ENCODE measurements at places on chromosomes 13 and 19. TPM values are rescaled to one million over a fixed set of nuclear protein-coding genes. Genes with fewer than 3 reads are reported as not detected.
A peak's percentile ranks its signal among the peaks of the same experiment; 100 is the strongest.

Gene C2CD4C
- 0.23 TPM for total RNA-seq

DNA sequence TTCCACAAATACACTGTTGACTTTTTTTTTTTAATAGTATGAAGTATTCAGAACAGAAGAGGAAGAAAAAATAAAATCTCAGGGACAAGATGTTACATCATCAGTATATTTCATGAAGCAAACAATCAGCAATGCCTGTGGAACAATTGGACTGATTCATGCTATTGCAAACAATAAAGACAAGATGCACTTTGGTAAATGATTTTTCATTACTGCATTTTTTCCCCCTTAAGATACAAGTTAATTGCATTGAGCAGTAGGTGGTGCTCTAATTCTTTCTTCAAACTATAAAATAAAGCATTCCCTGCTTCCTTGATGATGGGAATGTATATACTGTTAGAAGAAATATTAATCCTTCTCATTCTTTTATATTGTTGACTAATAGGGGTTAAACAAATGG is 17.1 kb downstream of the UCHL3 start:
- H3K27me3 ChIP-seq: no peaks in the 10 kb centered on the region
- DNase-seq: no peak
- H3K36me3 ChIP-seq: no peaks in the 10 kb centered on the region
- H3K4me1 ChIP-seq: no peaks in the 10 kb centered on the region
- H3K27ac ChIP-seq: no peak overlapping the region

Gene ERFL
- total RNA-seq: not detected

Gene LILRB2
- total RNA-seq: 1.3 TPM

Gene CLDND2
- total RNA-seq: not detected

Gene KLK14
- total RNA-seq: not detected

Gene IRGC
- total RNA-seq: not detected

- no peak overlapping the region for H3K27ac ChIP-seq
- H3K36me3 ChIP-seq: no peaks in the 10 kb centered on the region
- DNase-seq: no peak
- no peak overlapping the region for H3K4me3 ChIP-seq
- H3K27me3 ChIP-seq: no peaks in the 10 kb centered on the region
These were observed 8.5 kb upstream of the XPO4 start for GRCh38 chr13:20911037-20911436.

GRCh38 chr19:45677351-45678230 is 9.6 kb downstream of the GIPR start:
- no peaks in the 10 kb centered on the region for H3K36me3 ChIP-seq
- no peak overlapping the region for H3K27ac ChIP-seq
- peaks cover 4% of the 10 kb centered on the region for H3K4me1 ChIP-seq
- peaks cover 39% of the 10 kb centered on the region for H3K27me3 ChIP-seq
- no peak for DNase-seq
- peak overlapping the region; percentile 40 for H3K4me3 ChIP-seq

GRCh38 chr13:75762955-75763354 is 126.8 kb downstream of the LMO7 start:
- H3K36me3 ChIP-seq: no peaks in the 10 kb centered on the region
- peaks cover 44% of the 10 kb centered on the region for H3K4me1 ChIP-seq
- H3K27me3 ChIP-seq: no peaks in the 10 kb centered on the region
- peak overlapping the region; percentile 92 for H3K27ac ChIP-seq

Gene SUPT20H
- total RNA-seq: 18.1 TPM

GRCh38 chr19:45477713-45478453 is 10.1 kb downstream of the FOSB start:
- H3K4me1 ChIP-seq: peaks cover 7% of the 10 kb centered on the region
- DNase-seq: no peak
- H3K27ac ChIP-seq: peak overlapping the region; percentile 91
- H3K4me3 ChIP-seq: peak overlapping the region; percentile 60
- no peaks in the 10 kb centered on the region for H3K36me3 ChIP-seq
- no peaks in the 10 kb centered on the region for H3K27me3 ChIP-seq

Gene MEIOSIN
- total RNA-seq: not detected

Gene LILRA5
- total RNA-seq: 0.98 TPM

Gene ZNF709
- total RNA-seq: 0.67 TPM

Gene ZNF135
- 0.73 TPM for total RNA-seq

Gene LYPD3
- not detected for total RNA-seq

Gene FUT1
- total RNA-seq: 0.75 TPM

Gene CEACAM3
- not detected for total RNA-seq

GRCh38 chr13:20127562-20128458 is 33.0 kb downstream of the GJA3 start:
- no peaks in the 10 kb centered on the region for H3K27me3 ChIP-seq
- H3K27ac ChIP-seq: peak overlapping the region; percentile 71
- peak; percentile 47 for DNase-seq
- H3K4me1 ChIP-seq: peaks cover 15% of the 10 kb centered on the region
- no peaks in the 10 kb centered on the region for H3K36me3 ChIP-seq

DNA sequence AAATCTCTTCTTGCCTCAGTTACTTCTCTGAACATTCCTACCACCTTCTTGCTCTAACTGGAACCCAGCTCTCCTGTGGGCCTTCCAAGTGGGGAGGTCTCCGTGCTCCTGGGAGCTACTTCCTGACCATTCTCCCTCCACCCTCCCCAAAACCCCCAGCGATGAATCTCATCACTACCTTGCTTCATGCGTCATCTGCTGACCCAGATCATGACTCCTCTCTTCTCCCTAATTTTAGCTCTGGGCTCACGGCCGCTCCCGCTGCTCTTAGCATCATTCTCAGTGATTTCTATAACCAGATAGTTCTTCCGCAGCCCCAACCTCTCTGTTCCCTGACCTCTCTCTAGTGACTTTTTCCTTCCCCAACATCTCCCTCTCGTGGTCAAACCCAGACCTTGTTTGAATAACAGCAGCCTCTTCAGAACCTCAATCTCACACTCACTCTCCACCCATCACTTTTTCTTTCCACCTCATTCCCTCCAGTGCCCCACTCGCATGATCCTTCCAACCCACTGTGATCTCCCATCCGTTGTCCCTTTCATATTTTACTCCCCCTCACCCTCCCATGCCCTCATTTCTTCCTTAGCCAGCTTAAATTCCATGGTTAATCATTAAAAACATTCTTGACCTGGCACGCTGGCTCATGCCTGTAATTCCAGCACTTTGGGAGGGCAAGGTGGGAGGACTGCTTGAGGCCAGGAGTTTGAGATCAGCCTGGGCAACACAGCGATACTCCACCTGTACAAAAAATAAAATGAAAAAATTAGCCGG is 21.8 kb downstream of the MRPS12 start:
- H3K27ac ChIP-seq: no peak overlapping the region
- no peaks in the 10 kb centered on the region for H3K36me3 ChIP-seq
- no peak for DNase-seq
- no peak overlapping the region for H3K4me3 ChIP-seq
- H3K27me3 ChIP-seq: no peaks in the 10 kb centered on the region

DNA sequence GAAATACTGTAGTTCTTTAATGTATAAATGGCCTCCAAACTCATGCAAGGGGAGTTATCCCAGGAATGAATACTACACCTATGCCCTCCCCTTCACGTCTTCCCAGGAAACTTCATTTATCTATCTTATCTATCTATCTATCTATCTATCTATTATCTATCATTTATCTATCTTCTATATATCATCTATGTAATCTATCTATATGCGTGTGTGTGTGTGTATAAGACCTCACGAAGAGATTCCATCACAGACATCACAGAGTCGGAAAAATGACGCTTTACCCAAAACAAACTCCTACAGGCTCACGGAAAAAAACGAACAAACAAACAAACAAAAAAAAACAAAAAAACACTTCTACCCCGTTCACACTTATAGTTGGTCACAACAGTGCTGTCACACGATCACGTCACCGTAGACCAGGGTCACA is 486 bp downstream of the ZNF529 start:
- H3K27ac ChIP-seq: peak overlapping the region; percentile 81
- H3K4me1 ChIP-seq: peaks cover 16% of the 10 kb centered on the region
- DNase-seq: no peak
- peak overlapping the region; percentile 97 for H3K4me3 ChIP-seq

Gene TUBB4A
- total RNA-seq: 2.5 TPM

Gene ADGRE2
- 0.20 TPM for total RNA-seq

DNA sequence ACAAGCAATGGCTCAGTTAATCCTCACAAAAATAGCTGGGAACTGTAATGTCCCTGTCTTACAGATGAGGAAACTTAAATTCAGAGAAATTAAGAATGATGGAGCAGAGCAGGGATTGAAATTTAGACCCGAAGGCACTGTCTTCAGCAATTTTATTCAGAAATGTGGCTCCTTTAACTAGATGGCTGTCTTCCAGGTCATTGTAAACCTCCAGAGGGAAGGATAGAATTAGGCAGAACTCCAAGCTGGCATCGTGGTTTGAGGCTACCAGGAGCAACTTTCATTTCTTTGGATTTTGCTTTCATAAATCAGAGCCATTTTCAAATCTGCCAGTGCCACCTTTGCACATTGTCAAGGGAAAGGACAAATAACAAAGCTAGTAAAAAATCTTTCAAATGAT is 339.0 kb downstream of the DCT start:
- H3K4me3 ChIP-seq: no peak overlapping the region
- no peaks in the 10 kb centered on the region for H3K36me3 ChIP-seq
- DNase-seq: no peak
- no peaks in the 10 kb centered on the region for H3K4me1 ChIP-seq
- no peaks in the 10 kb centered on the region for H3K27me3 ChIP-seq
- no peak overlapping the region for H3K27ac ChIP-seq
